ENCODE measurements at places on chromosomes 6 and 20.

- DNase-seq, result no peak
Observed at GRCh38 chr6:16483315-16483875, 245.0 kb downstream of the GMPR start.

- no peak for DNase-seq
Observed at GRCh38 chr20:48805286-48805685, 22.5 kb downstream of the PREX1 start.

DNA sequence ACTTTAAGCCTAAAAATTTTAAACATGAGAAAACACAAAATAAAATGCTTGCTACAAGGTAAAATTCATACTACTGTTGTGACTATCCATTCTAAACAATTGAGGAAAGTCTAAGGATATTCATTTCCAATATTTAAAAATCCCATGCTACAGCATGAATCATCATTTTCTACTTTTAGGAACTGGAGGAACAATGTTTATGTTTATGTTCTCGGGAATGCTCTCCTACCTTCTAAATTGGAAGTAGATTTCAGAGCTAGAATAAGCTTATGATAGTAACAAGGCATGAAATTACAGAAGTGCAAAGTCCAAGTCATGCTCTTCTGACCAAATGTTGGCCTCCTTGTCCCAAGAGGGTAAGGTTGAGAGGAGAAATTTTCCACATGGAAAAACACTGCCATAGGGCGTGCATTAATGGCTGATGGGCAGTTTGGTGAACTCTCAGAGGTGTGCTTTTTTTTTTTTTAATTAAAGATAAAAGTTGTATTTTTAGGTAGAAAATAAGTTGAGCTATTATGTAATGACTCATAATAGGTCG, 6.0 kb upstream of the MYLK4 start:
- no peak for DNase-seq

DNA sequence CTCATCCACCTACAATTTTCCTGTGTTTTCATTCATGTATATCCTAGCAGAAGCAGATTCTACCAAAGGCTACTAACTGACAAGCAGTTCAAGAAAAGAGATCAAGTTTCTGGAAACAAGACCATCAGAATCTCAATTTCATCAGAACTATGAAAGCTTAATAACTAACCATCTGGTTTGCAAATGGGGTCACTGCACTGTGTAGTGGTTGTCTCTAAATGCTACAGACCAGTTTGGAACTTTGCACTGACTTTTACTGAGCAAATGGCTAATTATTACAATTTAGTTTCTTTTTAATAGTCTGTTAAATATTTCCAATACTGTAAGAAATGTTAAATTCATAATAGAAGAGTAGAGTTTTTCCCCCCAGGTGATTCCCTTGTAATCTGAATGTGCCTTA, 64.5 kb downstream of the REPS1 start:
- DNase-seq, result no peak

- no peak for DNase-seq
Observed at GRCh38 chr6:111759836-111760785, 113.1 kb downstream of the FYN start.

Data from posterior vena cava (tissue), 2 donors.